Mesenteric fat pad (tissue), 1 donor: ENCODE measurements at places on chromosomes 5 and 9. TPM values are rescaled to one million over a fixed set of nuclear protein-coding genes. Genes with fewer than 3 reads are reported as not detected.

The TMEM252 gene
- total RNA-seq = not detected

The GRIA1 gene
- 3.2 TPM for total RNA-seq

The LIX1 gene
- total RNA-seq = not detected

The NUDT2 gene
- 17.7 TPM for total RNA-seq

The SMIM15 gene
- 41.1 TPM for total RNA-seq

The CFAP77 gene
- not detected for total RNA-seq

The SLC6A3 gene
- not detected for total RNA-seq

The TAF11L5 gene
- total RNA-seq = not detected

The COL5A1 gene
- 84.7 TPM for total RNA-seq

The C5orf58 gene
- not detected for total RNA-seq

The AK1 gene
- 68.3 TPM for total RNA-seq

GRCh38 chr5:153891394-153891793 lies 147.3 kb downstream of the FAM114A2 start:
- DNase-seq = no peak

DNA sequence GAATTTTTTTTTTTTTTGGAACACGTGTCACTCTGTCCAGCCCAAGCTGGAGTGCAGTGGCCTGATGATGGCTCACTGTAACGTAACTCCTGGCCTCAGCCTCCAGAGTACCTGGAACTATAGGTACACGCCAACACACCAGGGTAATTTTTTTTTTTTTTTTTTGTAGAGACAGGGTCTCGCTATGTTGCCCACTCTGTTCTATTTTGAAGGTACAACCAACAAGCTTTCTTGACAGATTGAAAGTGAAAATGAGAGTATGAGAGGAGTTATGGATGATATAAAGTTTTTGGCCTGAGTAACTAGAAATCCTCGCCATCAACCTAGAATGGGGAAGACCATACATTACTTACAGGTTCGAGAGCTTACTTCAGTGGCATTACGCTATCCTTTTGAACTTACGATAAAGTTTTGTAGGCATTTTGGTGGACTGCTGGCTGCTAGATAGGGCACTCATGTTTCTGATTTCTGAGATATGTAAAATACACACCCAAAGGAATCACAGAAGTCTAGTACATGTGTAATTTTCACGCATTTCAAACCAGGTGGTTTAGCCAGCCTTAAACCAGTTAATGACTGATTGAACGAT lies 806 bp upstream of the CDC42SE2 start:
- DNase-seq = no peak

GRCh38 chr5:165705960-165706359 lies 2200.5 kb downstream of the MAT2B start:
- DNase-seq = no peak

- DNase-seq = no peak
Measured at GRCh38 chr5:31786090-31786631, 147.2 kb downstream of the PDZD2 start.

DNA sequence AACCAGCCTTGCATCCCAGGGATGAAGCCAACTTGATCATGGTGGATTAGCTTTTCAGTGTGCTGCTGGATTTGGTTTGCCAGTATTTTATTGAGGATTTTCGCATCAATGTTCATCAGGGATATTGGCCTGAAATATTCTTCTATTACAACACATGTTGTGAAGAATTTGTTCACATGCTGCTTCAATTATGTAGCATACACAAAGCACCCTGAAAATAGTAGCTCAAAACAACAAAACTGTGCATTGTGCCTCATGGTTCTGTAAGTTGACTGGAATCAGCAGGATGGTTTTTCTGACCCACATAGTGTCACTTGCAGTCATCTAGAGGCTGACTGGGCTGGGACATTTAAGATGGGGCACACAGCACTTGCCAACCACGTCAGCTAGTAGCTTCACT lies 193.9 kb downstream of the SYK start:
- DNase-seq = no peak

GRCh38 chr5:133889271-133889905 lies 79.0 kb downstream of the C5orf15 start:
- DNase-seq = no peak

DNA sequence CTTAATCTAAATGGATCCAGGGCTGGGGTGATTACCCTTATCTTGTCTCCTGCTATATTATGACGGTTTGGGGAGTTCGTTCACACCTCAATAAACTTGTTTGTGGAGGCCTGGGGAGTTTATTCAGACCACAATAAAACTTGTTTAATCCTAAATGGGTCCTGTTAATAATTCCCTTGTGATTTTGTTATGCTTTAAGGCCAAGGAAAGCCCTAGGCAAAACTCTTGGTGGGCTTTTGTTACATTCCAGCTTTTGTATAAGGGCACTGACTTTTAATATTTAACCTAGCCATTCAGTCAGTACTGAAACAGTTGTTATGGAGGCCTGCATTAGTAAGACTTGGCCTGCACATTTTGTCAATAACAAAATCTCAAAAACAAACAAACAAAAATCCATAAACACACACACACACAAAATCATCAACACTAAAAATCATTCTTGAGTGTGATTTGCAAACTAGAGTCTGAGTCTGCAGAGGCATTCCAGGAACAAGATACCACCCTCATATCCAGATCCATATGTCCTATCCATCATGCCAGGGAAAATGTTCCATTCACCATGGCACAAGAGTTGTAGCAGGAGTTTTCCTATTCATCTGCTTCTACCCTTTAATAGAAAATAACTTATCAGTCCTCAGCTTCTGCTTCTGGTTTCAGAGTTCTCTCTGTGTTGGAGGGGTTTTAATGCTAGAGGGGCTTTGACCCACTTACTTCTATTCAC lies 421.7 kb downstream of the AGTPBP1 start:
- no peak for DNase-seq

- DNase-seq = no peak
Measured at GRCh38 chr9:130693101-130693425, 517 bp upstream of the EXOSC2 start.

DNA sequence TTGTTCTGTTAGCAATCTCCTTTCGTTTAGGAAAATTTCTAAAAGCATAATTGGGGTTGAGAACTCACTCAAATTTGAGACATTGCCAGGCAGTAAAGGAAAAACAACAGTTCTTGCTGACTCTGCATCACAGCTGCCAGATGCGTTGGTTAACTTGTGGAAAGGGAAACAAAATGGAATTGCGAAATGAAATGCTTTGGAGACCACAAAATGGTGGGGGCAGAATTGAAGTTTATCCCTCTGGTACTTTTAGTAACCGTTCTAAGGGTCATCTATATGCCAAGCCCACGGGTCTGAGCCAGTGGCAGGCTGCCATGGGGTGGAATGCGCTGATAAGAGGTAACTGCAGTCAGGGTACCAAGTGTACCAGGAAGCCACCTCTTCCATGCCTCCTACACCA lies 28.6 kb upstream of the SELENOP start:
- DNase-seq = no peak

GRCh38 chr5:118647587-118647986 lies 340.8 kb downstream of the DTWD2 start:
- DNase-seq = no peak

- no peak for DNase-seq
Measured at GRCh38 chr5:60738461-60738860, 38.5 kb upstream of the DEPDC1B start.

DNA sequence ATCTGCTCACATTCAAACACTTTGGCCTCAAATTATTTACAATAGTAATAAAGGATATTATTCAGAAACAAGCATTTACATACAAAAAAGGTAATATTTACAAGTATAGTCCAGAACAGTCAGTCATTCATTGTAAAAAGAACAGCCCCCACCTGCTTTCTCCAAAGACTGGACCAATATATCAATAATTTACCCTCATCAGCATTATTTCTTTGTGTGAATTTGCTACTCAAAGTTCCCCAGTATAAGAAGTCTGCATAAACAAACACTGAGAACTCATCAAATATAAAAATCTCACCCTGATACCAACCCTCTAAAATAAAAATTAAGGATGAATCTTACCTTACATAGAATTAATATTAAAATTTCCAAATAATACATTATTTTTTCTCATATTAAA lies 267.8 kb upstream of the POU5F2 start:
- no peak for DNase-seq

GRCh38 chr9:110217656-110218099 lies 9.7 kb upstream of the C9orf152 start:
- DNase-seq = no peak

DNA sequence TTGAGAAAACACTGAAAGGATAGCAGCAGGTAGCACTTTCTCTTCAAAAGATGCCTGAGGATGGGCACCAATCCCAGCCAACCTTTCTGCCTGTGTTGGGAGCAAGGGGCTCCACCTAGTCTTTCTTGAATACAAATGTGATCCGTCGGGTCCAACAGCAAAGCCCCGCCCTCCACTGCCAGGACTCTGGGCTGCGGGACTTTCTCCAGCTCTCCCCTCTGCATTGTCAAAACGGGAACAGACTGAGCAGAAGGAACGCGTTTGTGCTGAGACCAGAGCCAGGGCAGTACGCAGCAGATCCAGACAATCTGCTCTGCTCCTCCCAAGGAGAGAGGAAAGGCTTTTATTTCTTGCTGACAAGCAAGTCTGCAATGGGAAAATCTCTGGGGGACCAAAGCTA lies 139.7 kb downstream of the SEC61B start:
- DNase-seq = no peak

- DNase-seq = no peak
Measured at GRCh38 chr5:111353035-111353434, 128.9 kb downstream of the CAMK4 start.

DNA sequence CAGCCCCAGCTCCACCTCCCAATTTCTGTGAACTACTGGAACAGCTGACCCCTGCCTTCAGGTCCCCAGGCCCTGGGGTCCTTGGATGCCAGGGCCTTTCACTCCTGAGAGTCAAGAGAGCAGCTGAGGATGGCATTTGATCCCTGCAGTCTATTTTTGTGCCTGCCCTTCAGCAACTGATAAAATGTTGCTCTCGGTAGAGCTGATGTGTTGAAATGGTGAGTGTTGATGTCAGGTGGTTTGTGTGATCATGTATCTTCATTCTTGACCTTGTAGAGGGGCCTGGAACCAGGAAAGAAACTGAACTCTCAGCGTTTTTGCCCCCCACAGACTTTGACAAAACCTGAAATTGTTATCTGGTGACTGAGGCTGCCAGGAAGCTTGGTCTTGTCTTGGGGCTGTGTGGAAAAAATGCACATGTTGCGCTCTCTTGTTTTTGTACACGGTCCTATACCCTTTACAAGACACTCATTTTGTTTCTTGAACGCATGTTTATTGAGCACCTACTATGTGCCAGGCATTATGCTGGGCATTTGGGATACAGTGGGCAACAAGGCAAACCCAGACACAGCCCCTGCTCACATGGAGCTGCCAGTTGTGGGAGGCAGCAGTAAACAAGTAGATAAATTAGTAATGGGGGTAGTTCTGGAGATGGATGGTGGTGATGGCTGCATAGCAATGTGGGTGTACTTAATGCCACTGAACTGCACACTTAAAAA lies 78.3 kb downstream of the PPARGC1B start:
- DNase-seq = no peak

- no peak for DNase-seq
Measured at GRCh38 chr5:112316006-112316405, 103.1 kb downstream of the EPB41L4A start.

DNA sequence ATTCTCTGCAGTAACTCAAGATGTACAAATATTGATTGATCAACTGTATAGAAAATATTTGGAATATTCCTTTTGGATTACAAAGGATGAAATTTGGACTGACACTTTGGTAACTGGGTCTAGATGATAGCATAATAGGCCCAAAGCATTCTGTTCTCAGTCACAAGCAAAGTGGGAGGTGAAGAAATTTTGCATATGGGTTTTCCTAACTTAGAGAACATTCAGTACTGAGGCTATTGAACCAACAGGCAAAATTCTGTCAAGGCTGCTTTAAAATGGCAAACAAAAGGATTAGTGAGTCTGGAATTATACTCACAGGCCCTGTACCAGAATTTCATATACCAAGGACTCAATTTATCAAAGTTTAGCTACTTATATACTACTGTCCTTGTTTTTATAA lies 1020.6 kb downstream of the TLE4 start:
- DNase-seq = no peak

- no peak for DNase-seq
Measured at GRCh38 chr5:153797484-153797883, 241.2 kb downstream of the FAM114A2 start.

DNA sequence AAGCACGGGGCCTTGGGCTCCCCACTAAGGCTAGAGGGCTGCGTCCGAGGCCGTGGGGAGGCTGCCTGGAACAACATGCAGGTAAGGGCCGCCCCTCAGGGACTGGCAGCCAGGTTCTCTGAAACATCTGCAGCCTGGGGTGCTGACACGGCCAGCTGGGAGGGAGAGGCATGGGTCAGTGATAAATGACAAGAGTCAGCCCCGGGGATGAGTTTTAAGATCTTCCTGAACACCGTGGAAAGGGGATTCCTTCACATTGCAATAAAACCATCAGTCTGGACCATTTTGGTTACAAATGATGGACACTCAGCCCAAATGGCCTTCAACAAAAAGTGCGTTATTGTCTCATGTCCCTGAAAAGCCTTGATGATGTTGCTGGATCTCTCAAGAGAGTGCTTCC lies 32.9 kb upstream of the SAP30L start:
- no peak for DNase-seq

GRCh38 chr5:109191153-109191558 lies 218.6 kb downstream of the PJA2 start:
- DNase-seq = no peak

DNA sequence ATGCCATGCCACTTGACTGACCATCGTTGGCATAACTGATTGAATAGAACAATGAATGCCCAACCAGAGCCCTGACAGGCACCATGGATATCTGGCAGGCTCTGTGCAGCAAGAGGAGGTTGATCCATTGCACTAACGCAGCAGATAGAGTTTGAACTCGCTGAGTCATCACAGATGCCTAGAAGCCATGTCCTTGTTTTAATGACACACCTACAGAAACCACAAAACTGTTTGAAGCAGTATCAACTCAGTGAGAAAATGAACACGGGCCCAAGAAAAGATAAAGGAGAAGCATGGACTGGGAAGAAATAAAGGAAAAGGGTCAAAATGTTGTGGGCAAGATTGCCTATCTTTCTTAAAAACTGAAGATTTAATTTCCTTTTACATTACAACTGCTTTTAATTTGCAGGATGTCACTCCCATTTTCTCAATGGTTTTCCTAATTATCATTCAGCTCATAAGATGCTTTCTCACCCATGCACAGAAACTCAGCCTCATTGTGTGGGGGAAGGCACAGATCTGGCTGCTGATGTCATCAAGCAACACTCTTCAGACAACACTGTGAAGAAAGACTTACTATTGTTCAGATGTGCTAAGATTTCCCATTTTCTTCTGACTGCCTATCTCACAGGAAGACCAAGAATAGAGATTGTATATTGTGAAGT lies 129.0 kb downstream of the PIK3R1 start:
- no peak for DNase-seq

GRCh38 chr9:37984672-37985611 lies 81.0 kb upstream of the SLC25A51 start:
- DNase-seq = no peak

DNA sequence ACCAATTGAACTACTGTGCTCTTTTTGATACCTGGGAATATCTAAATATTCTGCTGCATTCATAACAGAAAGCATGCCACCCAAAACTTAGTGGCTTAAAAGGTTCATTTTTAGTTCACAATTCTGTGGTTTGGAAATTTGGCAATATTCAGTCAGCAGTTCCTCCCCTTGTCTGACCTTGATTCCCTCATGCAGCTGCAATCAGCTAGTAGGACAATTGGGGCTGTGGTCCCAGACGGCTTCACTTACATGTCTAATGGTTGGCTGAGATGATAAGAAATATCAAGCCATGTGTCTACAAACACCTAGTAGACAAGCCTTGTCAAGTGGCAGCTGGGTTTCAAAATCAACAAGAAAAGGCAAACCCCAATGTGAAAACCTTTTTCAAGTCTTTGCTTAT lies 51.3 kb downstream of the ANXA1 start:
- no peak for DNase-seq
